ENCODE measurements at places on chromosomes 4 and X.

- no peak for DNase-seq
These were observed 720 bp upstream of the STK26 start for GRCh38 chrX:132022198-132022966.

DNA sequence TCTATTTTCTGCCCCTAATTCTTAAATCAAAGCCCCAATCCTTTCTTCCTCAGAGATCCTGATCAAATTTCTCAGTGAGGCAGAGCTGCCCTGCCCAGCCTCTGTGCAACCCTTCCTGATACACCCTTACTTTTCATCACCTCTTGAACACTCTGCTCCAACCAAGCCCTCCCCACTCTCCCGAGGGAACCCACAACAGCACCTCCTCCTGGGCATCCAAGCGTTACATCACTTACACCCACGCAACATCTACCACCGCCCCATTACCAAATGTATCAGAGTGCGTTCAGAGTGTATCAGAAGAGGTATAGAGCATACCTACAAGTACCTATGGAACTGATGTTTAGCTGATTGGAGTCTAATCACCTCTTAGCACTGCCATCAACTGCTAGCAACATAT, 186.5 kb downstream of the RAP1GDS1 start:
- no peak for DNase-seq

GRCh38 chrX:13142891-13143290, 98.5 kb upstream of the FAM9C start:
- no peak for DNase-seq

DNA sequence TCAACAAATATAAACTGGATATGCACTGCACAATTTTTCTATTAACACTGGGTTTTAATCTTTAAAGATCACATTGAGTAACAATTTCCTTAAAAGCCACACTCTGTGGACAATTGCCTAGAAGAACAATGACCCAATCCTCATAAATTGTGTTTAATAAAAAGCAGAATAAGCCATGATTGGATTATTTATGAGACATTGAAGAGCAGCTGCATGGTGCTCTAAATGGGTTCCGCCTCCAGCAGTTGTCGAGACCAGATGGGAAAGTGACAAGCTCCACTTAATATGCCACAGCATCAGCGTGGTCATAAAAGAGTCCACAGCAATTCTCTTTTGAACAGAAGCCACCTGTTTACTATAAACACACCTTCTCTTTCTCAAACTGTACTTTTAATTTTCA, 635.2 kb upstream of the FRG1 start:
- no peak for DNase-seq

DNA sequence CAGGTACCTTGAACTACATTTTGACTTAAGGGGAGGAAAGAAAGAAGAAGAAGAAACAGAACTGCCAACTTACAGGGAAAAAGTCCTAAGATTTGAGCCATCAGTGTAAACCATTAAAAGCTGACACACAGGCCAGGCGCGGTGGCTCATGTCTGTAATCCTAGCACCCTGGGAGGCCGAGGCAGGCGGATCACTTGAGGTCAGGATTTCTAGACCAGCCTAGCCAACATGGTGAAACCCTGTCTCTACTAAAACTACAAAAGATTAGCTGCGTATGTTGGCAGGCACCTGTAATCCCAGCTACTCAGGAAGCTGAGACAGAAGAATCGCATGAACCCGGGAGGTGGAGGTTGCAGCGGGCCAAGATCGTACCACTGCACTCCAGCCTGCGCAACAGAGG, 389.7 kb upstream of the FAM241A start:
- no peak for DNase-seq

- DNase-seq, result no peak
These were observed 119.0 kb downstream of the NKX6-1 start for GRCh38 chr4:84379917-84380641.

GRCh38 chrX:107484002-107484726, 34.7 kb downstream of the FRMPD3 start:
- no peak for DNase-seq

Data from activated T-cell treated with anti-CD3 and anti-CD28 coated beads for 4 hours (primary cell).